Right ventricle myocardium superior (tissue), 1 donor: ENCODE measurements at places on chromosomes 16 and 17.

DNA sequence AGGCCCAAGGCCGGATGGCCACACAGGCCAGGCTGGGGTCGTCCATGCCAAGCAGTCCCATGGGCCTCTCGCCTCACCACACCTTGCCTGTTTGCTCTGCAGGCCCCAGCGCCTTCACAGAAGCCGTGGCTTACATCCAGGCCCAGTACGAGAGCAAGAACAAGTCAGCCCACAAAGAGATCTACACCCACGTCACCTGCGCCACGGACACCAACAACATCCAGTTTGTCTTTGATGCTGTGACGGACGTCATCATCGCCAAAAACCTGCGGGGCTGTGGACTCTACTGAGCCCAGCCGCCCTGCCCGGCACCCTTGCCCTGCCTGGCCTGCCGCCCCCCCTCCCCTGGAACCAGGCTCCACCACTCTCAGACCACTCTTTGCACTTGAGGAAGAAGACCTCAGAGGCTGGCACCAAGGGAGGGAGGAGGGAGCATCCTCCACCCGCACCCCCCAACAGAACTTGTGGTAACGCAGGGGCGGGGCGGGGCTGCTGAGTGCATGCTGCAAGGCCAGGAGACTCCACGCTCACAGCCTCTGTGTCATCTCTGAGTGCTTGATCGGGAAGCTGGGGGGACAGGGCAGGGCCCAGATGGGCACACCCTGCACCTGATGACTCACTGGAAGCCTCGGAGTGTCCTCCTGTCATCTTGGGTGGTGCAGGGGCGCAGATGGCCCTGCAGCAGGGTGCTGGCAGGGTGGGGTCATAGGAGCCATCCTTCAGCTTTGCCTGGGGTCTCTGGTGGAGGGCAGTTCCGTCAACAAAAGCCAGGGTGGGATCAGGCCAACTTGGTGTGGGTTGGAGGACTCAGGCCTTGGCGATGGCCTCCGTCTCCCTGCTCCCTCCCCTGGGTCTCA lies 81.5 kb downstream of the AMFR start:
- DNase-seq = peak; percentile 37

GRCh38 chr16:1510941-1511351 lies 17.8 kb downstream of the TELO2 start:
- no peak for DNase-seq

DNA sequence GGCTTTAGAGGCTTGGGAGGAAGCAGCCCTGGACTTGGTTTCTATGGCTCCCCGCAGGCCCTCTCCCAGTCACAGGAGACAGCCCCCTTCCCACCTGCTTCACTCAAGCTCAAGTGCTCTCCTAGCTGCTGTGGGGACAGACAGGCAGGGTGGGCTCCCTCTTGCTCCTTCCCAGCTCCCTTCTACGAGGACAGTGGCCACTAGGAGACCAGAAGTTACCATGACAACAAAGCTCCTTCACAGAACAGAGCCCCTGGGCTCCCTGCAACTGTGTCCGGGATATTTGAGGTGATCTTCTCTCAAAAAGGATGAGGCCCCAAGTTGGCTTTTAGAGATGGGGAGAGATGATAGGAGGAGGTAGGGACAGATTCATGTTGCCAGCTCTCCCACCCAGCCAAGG lies 116.3 kb downstream of the AMFR start:
- no peak for DNase-seq

DNA sequence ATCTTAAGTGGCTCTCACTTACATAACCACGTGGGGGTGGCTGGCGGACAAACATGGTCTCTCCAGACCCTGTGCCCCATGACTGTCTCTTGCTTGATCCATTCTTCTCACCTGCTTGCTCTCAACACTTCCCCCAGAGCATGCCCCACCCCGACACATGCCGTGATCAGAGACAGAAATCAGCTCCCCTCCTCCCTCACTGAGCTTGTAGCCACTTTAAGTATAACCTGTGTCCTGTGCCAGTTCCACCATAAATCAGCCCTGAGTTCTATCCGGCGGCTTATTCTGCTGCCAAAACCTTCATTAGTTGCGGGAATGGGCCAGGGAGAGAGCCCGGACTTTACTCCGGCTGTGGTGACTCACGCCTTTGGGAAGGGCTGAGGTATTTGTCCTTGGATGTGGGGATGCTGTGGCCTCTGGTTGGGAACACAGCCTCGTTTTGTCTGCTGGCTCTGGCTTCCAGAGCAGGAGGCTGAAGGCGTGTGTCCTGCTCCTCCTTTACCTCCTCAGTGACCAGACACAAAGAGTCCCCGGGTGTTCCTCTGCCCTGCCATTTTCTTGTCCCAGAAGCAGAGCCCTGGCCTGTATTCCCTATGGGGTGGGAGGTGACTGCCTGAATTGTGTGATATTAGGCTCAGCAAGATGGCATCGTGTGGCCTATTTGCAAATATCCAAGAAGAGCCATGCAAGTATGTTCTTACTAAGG lies 21.1 kb downstream of the ANKRD40 start:
- DNase-seq = peak; percentile 62

GRCh38 chr16:425740-426114 lies 278 bp downstream of the RAB11FIP3 start:
- DNase-seq = no peak

GRCh38 chr17:41775394-41776226 lies 10.9 kb downstream of the JUP start:
- DNase-seq = peak; percentile 64

- DNase-seq = no peak
Observed at GRCh38 chr16:86229866-86230656, 280.3 kb upstream of the FOXF1 start.
